CD4-positive, alpha-beta memory T cell (primary cell): ENCODE measurements at places on chromosomes 2 and 18.

GRCh38 chr18:77124452-77124922, 8.1 kb downstream of the MBP start:
- DNase-seq = peak; percentile 79

GRCh38 chr18:75167759-75168618, 41.0 kb downstream of the PTGR3 start:
- no peak for DNase-seq

DNA sequence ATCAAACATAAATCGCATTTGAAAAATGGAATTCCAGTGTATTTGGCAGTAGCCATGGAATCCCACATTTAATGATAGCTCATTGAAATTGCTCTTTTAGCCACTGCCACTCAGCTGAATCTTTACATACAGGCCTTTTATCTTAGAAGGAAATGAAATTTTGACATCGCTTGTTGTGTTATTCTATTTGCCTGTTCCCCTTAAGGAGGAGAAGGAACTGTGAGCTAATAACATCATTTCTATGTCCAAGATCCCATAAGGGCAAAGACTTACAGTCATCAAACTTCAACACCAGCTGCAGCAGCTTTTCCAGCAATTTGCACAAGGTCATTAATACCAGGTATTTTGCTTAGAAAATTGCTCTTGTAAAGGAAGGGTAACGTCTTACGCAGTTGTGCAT, 6.0 kb upstream of the PDCL3 start:
- DNase-seq = no peak

DNA sequence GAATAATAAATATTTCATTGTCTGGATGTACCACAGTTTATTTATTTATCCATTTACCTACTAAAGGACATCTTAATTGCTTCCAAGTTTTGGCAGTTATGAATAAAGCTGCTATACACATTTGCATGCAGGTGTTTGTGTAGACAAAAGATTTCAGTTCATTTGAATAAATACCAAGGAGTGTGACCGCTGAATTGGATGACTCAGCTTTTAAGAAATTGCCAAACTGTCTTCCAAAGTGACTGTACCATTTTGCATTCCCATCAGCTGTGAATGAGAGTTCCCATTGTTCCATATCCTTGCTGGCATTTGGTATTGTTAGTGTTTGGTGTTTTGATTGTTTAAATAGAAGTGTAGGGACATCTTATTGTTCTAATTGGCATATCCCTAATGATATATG, 36.2 kb upstream of the FMNL2 start:
- DNase-seq = no peak

- DNase-seq = no peak
These were observed 93.5 kb downstream of the TNS1 start for GRCh38 chr2:217909156-217909820.

GRCh38 chr18:71136487-71136886, 847.6 kb downstream of the SOCS6 start:
- DNase-seq = no peak

DNA sequence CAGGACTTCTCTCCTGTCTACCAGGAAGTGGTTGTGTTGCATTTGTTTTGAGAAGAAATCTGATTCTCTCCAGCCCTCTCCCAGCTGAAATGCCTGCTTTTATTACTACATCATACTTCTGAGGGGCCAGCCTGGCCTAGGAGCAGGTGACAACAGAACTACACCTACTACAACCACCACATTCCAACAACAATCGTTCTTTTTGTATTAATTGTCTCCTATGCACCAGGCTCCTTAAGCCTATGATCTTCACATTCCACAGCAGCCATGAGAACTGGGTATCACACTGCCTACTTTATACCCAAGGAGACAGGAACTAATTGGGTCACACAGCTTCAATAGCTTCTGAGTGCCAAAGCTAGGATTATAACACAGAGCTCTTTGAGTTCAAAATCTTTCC, 167.7 kb downstream of the TDRD15 start:
- no peak for DNase-seq

- DNase-seq = no peak
These were observed 61.1 kb upstream of the ACYP2 start for GRCh38 chr2:54054271-54054670.

DNA sequence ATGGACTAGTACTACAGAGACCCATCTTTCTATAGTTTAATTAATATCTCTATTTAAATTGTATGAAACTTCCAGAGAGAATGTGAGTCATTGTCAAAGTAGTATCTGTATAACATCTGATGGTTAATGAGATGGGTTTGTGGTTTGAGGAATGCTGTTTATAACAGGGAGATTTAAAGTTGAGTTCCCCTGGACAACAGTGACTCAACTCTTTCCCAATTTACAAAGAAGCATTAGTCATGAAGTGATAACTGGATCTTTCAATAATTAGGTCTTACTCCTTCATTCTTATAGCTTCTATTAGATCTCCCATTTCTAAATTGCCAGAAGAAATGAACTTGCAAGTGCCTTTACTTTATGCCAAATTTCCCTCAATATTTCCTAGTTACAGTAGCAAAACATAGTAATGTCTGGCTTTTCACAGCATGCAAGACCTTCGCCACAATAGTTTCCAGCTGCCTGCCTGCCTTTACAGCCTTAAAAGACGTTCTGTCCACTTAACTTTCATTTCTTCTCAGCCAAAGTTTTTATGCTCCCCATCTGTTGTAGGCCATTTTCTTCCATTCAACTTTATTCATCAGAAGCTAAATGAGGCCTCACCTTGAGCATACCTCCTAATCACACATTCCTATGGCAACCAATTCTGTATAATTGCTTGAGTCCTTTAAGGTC, 47.7 kb upstream of the WDR75 start:
- no peak for DNase-seq

DNA sequence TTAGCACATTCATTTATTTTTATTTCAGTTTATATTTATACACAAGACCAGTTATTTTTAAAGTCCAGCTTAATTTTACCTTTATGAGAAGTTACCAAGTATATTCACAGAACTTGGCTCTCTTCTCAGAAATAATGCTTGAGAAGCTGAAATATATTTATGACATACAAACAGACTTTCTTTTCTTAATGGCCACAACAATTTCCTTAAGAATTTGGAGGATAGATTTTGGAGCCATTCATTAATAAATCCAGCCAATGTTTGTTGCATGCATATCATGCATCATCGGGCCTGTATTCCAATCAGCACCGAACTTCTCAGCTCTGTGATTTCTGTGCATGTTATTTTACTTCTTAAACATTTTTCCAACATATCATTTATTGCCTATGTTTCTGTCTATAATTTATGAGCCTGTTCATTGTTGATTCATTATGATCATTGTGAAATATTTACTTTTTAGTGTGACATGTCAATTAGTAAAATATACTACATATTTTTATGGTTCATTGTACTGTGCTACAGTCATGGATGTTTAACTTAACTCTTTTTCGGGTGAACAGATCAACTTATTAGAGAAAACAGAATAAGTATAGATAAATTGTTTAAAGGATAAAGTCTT, 3.5 kb downstream of the GULP1 start:
- no peak for DNase-seq
